ENCODE measurements at places on chromosomes 2 and 18. TPM values are rescaled to one million over a fixed set of nuclear protein-coding genes. Genes with fewer than 3 reads are reported as not detected.
A peak's percentile ranks its signal among the peaks of the same experiment; 100 is the strongest.

The CNRIP1 gene
- total RNA-seq: 11.4 TPM

DNA sequence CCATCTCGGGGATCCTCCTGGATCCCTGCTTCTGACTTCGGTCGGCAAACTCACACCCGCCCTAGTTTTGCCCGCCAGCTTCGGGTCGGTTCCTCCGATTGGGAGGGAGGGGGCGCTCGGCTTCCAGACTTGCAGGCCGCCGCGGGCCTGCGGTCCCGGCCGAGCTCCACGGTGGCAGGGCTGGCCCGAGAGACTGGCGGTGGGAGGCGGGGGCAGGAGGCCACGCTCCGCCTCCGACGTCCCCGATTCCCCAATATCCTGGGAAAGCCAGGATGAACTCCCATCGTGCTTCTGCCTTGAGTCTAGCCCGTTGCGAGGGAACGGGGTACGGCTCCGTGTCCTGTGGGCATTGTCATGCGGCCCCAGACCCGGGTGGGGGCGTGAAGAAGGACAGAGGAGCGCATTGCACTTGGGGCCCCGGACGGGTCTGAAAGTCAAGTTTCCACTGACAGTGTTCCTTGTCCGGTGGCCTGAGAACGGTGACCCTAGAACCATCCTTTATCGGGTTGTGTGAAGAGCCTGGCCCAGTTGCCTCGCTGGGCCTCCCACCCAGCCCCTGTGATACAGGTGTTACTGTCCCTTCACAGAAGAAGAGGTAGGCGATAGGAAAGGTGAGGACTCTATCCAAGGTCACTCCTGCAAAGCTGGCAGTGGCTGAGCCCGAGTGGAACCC, 2.4 kb upstream of the INHBB start:
- DNase-seq: peak; percentile 42

DNA sequence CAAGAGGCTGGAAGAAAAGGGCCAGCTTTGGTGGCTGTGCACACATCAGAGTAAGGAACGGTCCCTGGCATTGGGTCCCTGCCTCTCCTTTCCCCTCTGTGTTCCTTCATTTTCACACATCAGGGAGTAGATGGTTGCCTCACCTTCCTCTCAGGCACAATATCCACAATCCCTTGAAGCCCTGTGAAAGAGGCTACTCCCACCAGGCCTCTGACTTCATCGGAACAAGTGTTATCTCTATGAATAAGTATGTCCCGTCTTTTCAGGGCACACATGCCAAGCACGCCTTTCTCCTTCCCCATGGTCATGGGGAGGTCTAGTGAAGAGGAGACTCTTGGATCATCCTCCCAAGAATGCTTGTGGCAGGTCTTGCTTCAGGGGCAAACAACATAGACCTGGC, 61.2 kb upstream of the LMAN1 start:
- DNase-seq: no peak

DNA sequence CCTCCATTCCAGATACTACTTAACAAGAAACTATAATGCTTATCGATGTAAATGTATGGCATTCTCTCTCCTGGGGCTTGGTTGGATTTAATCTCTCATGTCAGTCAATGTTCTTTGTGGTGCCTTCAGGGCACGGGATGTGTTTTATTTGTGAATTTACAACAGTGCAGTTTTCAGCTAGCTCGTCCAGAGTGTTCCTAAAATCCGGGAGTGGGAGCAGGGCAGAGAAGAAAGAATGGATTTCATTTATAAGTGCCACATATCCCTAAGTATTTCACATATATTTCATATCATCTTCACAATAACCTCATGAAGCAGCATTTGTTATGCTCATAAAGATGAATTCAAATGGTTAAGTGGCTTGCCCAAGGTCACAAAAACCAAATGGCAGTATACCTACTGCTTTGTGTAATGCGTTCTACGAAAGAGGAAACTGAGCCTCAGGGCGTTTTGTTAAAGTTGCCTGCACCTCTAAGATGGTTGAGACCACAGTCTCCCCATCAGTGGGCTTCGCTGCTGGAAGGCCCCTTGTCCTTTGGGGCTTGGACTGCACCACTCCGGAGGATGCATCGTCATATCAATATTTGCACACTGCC, 134.7 kb upstream of the MGAT5 start:
- DNase-seq: no peak

- no peak for DNase-seq
Observed at GRCh38 chr2:47058003-47058931, 96.8 kb downstream of the STPG4 start.

DNA sequence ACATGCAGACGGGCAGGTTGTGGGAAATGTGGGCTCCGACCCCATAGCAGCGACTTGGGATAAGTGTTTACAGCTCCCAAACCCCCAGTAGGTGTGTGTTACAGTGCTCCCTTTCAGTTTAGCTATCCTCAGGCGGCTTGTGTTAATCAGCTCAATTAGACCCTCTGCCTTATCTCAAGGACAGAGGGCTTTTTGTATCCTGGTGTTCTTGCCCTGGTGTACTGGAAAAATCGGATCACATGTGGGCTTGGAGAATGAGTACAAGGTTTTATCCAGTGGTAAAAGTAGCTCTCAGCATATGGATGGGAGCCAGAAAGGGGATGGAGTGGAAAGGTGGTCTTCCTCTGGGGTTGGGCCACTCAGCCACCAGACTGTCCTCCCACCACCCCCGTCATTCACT, 264.7 kb upstream of the SYT4 start:
- DNase-seq: no peak

GRCh38 chr2:126495189-126495588, 160.8 kb upstream of the GYPC start:
- no peak for DNase-seq

- DNase-seq: no peak
Observed at GRCh38 chr2:30733876-30734520, 73.2 kb downstream of the CAPN13 start.

The CCDC138 gene
- 21.3 TPM for total RNA-seq

DNA sequence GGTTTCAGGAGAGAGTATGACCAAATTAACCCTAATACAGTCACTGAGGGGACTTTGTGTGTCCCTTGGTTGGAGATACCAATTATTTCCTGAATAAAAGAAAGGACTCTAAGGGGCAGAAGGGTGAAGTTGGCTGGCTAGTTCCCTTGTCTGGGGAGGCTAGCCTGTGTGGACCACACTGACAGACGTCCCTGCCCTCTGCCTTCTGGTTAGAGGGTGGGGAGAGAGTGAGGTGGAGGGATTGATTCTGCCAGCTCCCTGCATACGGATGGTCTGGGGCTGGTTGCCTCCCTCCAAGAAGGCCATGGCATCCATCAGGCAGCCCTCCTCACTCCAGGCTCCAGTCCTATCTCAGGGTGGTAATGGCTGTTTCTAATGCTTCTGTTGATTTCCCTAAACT, 37.4 kb upstream of the AFF3 start:
- no peak for DNase-seq

DNA sequence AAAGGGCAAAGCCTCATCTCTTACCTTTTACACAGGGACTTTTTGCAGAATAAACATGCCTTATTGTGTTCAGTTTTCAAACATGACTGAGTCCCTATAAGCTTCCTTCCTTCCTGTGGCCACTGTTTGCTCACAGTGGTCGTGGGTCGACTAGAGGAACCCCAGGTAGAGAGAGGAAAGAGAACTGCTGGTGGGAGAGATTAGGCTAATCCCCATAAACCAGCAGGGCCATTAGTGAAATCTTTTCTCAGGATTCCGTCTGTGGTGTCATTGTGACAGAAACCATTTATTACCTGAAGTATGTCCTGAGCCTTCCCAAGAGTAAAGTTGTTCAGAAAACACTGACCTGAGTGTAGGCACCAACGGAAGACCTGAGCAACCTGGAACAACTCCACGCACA, 21.3 kb upstream of the BOD1L2 start:
- DNase-seq: no peak

The SCYGR6 gene
- total RNA-seq: not detected

DNA sequence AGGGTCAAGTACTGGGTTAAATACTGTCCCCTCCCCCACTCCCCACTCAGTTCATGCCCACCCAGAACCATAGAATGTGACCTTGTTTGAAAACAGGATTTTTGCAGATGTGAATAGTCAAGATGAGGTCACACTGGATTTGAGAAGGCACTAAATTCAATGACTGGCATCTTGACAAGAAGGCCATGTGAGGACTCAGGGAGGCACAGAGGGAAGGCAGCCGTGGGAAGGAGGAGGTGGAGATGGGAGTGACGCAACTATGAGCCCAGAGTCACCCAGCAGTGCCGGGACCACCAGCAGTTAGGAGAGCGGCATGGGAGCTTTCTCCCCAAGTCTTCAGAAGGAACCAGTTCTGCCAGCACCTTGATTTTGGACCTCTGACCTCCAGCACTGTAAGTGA, 257.3 kb downstream of the BCL2 start:
- no peak for DNase-seq

GRCh38 chr18:75107196-75107930, 101.6 kb downstream of the PTGR3 start:
- no peak for DNase-seq

- no peak for DNase-seq
Observed at GRCh38 chr2:15737314-15738224, 145.9 kb downstream of the DDX1 start.

Measured in A172 (cell line).